ENCODE measurements at places on chromosomes 7 and 10. TPM values are rescaled to one million over a fixed set of nuclear protein-coding genes. Genes with fewer than 3 reads are reported as not detected.

- no peak for DNase-seq
Observed at GRCh38 chr10:22218448-22218847, 633 bp upstream of the EBLN1 start.

TMEM225B gene
- 2.5 TPM for polyA plus RNA-seq

CLRN3 gene
- polyA plus RNA-seq: 18.5 TPM

DNA sequence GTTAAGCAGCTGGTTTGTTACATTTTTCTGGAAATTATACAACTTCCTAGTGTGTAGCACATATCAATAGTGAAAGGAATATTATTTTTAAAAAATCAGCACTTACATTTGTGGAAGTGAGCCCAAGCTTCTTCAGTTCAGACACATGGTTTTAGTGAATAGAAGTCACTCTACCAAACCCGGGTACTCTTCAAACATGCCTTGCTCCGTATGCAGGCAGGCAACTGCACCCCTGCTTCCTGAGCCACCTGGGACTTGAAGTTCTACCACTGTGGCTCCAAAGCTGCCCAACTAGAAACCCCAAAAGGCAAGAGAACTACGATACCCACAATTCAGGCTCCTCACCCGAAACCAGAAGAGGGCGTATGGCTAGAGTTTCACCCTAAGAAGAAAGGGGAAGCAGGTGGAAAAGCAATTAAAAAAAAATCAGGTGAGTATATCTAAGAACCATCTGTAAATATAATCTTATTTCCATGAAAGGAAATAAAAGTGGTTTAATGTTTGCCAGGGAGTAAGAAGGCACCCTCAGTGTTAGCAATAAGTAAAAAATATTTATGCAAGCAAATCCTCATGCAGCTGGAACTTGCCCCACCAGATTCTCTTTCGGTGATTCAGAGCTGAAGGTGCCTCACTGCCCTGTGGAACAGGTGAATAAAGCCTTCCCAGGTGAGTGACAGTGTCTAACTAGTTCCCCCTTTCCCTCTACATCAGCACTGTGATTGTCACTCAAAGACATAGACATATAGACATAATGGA is at the start of gene MACC1:
Gene MACC1, minus strand, starts transcription at position 192 of the 756 bp plus-strand sequence. CDS start 55,522 bp downstream, outside the sequence.
- DNase-seq: peak; percentile 49

ATP5MK gene
- polyA plus RNA-seq: 239 TPM

UPK3B gene
- polyA plus RNA-seq: 4.1 TPM

PTF1A gene
- not detected for polyA plus RNA-seq

DNA sequence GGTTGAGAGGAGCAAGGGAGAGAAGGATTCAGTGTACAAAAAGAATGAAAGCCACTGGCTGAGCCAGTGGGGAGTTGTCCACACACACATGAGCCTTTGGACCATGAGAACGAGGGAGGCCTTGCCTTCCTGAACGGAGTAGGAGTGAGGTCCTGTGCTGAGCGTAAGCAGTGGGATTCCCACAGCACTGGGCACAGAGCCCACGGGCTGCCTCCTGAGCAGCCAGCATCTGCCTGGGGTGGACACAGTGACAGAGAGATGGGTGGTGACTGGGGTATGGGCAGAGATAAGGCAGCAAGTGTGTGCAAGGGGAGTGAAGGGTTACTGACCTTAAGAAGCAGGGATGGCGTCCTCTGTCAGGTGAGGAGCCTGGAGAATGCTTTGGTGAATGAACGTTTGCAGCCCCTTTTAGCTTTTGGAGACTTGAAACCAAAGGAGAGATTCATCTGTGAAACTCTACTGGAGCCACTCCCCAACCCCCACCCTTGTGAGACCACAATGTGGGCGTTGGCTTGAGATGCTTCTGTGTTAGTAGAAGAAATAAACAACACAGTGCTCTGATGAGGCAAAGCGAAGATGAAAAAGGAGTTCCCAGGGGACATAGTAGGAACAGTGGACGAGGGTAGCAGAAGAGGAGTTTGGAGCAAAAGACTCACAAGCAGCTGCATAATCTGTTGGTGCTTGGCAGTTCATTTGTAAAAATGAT is 56.5 kb downstream of the FIGNL1 start:
- no peak for DNase-seq

UCN3 gene
- polyA plus RNA-seq: 1.9 TPM

DNA sequence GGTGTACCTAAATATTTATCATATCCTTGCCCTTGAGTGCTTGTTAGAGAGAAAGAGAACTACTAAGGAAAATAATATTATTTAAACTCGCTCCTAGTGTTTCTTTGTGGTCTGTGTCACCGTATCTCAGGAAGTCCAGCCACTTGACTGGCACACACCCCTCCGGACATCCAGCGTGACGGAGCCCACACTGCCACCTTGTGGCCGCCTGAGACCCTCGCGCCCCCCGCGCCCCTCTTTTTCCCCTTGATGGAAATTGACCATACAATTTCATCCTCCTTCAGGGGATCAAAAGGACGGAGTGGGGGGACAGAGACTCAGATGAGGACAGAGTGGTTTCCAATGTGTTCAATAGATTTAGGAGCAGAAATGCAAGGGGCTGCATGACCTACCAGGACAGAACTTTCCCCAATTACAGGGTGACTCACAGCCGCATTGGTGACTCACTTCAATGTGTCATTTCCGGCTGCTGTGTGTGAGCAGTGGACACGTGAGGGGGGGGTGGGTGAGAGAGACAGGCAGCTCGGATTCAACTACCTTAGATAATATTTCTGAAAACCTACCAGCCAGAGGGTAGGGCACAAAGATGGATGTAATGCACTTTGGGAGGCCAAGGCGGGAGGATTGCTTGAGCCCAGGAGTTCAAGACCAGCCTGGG is 11.4 kb downstream of the SERPINE1 start:
- no peak for DNase-seq

DNA sequence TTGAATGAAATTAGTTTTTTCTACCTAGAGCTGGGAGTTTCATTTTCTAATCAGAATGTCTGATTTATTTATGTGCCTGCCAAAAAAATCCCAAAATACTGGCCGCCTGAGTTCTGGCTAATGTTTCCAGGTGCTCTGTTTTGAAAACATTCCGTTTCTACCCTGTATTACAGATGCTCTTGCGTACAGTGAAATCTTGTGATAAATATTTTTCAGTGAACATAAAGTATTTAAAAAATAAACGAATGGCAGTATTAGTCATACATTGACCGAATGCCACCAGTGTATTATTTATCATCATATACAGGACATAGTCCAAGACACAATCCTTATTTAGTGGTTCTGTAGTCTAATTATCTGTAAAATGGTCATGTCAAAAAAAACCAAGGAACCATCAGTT is 102.8 kb downstream of the KAT6B start:
- no peak for DNase-seq

GRCh38 chr7:38951213-38951612 is 26.5 kb upstream of the POU6F2 start:
- no peak for DNase-seq

GRCh38 chr10:86090807-86091206 is 275.8 kb downstream of the GRID1 start:
- DNase-seq: no peak

FFAR4 gene
- not detected for polyA plus RNA-seq

PRR15 gene
- 5.2 TPM for polyA plus RNA-seq

SMKR1 gene
- 3.5 TPM for polyA plus RNA-seq

- no peak for DNase-seq
Observed at GRCh38 chr7:2041496-2042367, 191.0 kb downstream of the MAD1L1 start.

GRCh38 chr7:36788825-36789470 is 64.7 kb upstream of the AOAH start:
- no peak for DNase-seq

DNA sequence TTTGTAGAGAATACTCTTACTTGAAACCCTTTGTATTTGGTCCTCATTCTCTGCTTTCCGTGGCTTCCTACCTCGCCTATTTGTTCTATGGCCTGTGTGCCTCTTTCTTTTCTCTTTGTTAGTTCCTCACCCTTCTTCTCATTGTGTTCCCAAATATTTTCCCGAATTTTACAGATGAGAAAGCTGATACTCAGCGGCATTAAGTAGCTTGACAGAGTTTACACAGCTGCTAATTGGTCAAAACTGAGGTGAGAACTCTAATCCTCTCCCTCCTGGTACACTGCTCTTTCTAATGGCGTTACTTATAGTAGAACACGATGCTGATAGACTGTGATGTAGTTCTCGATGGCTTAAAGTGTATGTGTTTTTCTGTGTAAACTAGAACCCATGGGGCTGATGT is 80.7 kb upstream of the HDAC9 start:
- no peak for DNase-seq

DNA sequence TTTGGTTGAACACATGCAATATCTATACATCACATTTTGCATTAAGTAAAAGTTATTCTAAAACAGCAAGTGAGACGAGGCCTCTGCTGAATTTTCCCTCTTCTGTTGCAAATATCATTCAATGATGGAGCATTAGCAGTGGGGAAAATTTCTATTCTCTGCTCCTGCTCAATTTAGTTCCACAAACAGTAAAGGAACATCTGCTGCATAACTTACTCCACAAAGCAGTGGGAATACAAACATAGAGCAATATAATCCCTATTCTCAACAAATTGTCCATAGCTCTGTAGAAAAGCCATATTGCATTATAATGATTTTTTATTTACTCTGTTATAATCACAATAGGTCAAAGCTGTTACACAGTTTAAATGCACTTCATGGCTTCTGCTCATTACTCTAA is 5.9 kb downstream of the AGR3 start:
- no peak for DNase-seq

DNA sequence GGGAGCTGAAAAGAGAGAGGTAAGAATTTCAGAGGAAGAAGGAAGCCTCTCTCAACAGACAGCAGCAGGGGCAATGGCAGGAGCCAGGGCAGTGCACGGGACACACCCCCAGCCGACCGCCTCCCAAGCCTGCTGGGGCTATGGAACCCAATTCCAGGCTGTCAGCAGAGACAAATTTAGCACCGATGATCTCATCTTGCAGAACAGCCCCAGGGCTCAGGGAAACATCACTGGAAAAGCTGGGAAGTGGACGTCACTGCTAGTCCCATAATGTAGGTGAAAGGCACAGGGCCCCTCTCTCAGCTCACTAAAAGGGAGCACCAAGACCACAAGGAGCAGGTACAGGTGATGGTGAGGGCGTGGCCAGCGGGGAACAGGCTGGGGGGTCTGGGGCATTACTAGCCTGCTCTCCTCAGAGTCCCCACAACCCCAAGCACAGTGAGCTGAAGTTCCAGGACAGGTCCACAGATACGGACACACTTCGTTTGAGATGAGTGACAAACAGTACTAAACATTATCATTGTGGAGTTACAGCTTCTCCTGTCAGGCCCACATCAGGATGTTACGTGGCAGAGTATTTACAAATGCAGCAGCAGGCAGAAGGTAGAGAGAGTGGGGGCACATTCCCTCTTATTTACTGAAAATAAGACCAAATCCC is 103.7 kb downstream of the PLXNA4 start:
- DNase-seq: no peak
